ENCODE measurements at places on chromosomes 11 and 22.
A peak's percentile ranks its signal among the peaks of the same experiment; 100 is the strongest.

GRCh38 chr11:27296497-27296896, 66.5 kb downstream of the CCDC34 start:
- DNase-seq: peak; percentile 65

GRCh38 chr11:4916581-4916980, 2.6 kb downstream of the OR51G2 start:
- no peak for DNase-seq

DNA sequence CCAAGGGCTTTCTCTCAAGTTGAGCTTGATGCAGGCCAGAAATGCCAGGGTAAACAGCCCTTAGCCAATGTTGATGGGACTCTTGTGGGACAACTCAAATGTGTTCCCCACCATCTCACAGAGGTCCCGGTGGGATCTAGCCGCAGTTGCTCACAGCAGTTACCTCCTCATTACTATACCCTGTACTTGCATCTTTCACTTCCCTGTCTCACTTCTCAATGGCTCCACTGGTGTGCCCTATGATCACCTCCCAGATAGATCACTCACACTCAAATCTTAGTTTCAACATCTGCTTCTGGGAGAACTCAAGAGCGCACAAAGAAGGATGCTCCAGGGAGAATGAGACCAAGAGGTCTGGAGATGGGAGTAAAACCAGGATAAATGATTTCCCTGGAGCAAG, 47.0 kb downstream of the RCN1 start:
- no peak for DNase-seq

DNA sequence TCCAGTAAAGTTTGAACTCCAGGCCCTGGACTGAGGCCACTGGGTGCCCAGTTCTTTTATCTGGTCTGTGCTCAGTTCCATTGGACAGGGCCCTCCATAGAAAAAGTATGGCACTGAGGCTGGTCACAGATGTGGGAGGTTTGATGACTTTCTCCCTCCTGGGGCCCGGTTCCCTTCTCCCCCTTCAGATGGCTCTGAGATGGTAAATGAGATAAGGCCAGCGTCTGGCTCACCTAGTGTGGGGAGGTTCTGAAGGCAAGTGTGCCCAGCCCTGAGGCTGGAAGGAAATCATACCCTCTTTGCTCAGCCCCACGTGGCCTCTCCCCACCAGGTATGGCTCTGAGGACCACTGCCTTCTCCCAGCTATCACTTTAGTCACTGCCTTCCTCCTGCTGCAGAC, 1.5 kb upstream of the CLDN5 start:
- DNase-seq: no peak

DNA sequence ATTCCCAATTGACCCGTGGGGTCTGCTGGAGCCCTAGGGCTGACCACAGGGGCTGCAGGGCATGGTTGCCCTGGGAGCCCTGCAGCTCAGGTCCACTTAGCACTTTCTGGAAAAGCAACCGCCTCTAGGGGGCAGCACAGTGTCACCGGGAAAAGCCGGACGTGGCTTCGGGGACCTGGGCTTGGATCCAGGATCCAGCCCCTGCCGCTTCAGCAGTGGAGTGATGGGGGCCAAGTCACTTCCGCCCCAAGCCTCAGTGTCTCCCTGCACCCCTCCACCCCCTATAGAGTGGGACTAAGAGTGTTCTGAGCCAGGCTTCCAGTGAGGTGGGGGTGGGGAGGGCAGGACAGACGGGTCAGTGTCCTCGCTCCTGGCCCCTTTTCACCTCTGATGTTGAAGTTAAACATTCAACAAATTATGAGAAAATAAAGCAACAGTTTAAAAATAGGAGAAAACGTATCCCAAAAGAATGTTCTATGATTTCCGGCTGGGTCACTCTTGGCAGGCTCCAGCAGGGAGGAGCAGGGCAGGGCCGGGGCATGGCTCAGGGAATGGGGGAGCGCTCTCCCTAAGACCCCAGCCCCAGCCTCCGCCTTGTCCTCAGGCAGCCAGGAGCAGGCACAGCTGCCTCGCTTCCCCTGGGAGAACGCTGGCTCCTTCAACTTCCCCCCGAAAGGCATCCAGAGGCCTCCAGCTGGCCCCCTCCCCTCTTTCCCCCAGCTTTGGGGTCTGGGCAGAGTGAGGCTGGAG, 96.5 kb upstream of the FGF3 start:
- DNase-seq: peak; percentile 84

DNA sequence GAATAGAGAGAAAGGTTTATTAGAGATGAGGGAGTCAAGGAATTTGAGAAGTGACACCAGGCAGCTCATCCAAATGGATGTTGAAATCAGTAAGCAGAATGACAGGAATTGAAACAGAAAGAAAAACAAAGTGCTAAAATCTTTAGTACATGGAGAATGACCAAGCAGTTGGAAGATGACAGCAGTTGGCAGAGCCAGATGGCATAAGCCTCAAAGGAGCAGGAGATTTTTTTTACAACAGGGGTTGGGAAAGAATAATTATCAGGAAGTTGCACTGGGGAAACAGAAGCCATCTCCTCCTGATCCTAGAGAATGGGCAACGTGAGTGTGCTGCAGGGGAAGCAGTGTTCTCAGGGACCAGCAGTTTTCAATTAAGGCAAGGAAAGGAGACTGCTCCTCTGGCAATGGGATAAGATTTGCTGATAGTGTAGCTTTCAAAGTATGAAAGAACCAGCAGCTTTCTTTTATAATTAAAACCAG, 28.9 kb downstream of the RAB39A start:
- peak; percentile 4 for DNase-seq

GRCh38 chr11:75275581-75275980, 35.0 kb downstream of the TPBGL start:
- peak; percentile 13 for DNase-seq
